ENCODE measurements at places on chromosomes 4 and X.

- no peak for DNase-seq
These were observed 225.6 kb upstream of the LCORL start for GRCh38 chr4:18247189-18247588.

- no peak for DNase-seq
These were observed 219.6 kb upstream of the ANXA3 start for GRCh38 chr4:78331965-78332364.

GRCh38 chrX:101219864-101220346, 319 bp downstream of the DRP2 start:
- DNase-seq = no peak

DNA sequence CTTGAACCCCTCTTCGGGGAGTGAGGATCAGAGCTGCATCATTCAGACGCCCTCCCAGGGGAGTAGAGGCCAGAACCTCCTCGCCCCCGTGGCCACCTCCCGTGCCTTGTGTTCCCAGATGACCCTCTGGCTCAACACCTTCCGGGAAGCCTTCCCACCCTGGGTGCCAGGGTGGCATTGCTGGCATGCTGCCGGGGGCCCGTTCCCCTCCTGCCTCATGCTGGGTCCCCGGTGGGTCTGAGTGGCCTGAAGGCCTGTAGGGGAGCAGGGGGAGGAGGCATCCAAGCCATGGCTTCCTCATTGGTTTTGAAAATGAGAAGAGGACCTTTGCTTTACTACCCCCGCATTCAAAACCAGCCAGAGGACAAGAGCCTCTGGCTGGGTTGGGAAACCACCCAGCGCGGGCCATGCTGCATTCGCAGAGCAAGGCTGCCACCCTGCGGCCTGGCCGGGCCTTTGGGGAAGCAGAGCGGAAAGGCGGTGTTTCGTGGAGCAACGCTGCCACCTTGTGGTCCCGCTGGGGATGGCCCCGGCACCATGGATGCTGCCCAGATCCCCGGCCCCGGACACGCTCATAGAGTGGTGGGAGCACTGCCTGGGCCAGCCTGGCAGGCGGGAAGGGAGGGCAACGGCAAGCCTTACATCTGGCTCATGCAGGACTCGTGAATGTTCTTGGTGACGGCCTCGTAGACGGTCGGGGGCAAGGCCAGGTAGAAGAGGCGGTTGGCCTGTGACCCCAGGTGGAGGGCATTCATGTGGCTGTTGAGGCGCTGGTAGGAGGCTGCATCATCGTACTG, 11.9 kb downstream of the G6PD start:
- DNase-seq = peak; percentile 92

GRCh38 chrX:101108284-101108683, 10.3 kb downstream of the CENPI start:
- DNase-seq = no peak

- peak; percentile 57 for DNase-seq
These were observed 497 bp upstream of the THAP9 start for GRCh38 chr4:82900066-82900410.

DNA sequence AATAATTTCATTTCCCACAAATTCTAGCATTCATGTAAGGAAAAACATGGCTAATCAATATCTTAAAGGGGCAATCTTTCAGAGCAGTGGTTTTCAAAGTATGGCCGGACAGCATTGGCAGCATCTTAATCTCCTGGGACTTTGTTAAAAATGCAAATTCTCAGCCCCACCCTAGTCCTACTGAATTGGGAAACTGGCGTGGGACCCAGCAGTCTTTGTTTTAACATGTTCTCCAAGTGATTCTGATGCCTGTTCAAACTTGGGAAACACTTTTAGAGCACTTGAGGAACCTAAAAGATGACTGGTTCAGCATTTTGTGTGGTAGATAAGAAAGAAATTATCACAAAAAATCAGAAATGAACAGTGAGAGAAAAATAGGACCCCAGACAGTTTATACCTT, 65.7 kb downstream of the ZFX start:
- DNase-seq = no peak

GRCh38 chr4:163663454-163664225, 169.2 kb downstream of the TMA16 start:
- DNase-seq = peak; percentile 62

GRCh38 chr4:26238426-26238777, 82.4 kb upstream of the RBPJ start:
- no peak for DNase-seq

GRCh38 chr4:101953949-101954348, 163.4 kb downstream of the BANK1 start:
- DNase-seq = no peak

- no peak for DNase-seq
These were observed 172.2 kb upstream of the TECRL start for GRCh38 chr4:64581422-64581821.

- no peak for DNase-seq
These were observed 15.0 kb upstream of the PRKX start for GRCh38 chrX:3728454-3728853.

GRCh38 chrX:149570668-149571067, 16.6 kb downstream of the MAGEA9B start:
- DNase-seq = no peak

- peak; percentile 88 for DNase-seq
These were observed 19.7 kb upstream of the PRPS2 start for GRCh38 chrX:12771445-12772069.

GRCh38 chr4:152189451-152190179, 346.3 kb downstream of the FBXW7 start:
- DNase-seq = peak; percentile 23

DNA sequence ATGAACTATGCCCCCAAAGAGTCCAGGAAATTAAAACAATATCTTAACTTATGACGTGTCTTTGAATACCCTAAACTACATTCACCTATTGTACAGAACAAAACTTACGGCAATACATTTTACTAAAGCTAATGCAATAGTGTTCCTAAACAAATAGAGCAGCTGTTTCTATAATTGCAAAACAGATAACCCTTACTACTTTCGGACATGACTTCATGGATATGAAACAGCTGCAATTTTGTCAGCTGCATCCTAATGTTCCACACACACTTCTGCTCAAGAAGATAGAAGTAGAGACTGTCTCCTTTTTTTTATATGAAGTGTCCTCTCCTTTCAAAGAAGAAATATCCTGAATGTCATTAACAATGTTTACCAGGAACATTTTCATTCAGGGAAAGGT, 174.9 kb downstream of the ACTRT1 start:
- DNase-seq = no peak

GRCh38 chr4:104263100-104263499, 231.6 kb downstream of the CXXC4 start:
- no peak for DNase-seq

DNA sequence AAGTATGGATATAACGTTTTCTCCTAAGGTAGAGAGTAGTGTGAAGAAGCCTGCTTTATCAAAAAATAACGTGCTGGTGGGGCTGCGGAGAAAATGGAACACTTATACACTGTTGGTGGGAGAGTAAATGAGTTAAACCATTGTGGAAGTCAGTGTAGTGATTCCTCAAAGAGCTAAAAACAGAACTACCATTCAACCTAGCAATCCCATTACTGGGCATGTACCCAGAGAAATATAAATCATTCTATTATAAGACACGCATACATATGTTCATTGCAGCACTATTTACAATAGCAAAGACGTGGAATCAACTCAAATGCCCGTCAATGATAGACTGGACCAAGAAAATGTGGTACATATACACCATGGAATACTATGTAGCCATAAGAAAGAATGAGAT, 196.4 kb downstream of the DMD start:
- DNase-seq = no peak

DNA sequence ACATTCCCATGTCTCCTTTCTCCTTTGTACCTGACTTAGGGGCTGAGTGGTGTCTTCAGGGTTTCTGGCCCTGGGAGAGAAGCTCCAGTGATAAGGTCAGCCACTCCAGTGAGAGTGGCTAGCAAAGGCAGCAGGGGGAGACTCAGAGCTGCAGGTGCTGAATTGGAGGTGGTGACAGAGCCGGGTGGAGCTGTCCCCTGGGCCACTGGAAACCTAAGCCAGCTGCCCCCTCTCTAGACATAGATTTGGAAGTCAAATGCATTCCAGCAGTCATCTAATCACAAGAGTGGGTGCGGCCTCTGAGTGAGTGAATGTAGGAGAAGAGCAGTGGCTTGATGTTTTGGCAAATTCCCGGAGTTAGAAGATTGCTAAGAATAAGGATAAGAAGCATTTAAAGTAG, 28.5 kb downstream of the TRIM2 start:
- no peak for DNase-seq

- DNase-seq = no peak
These were observed 69.6 kb upstream of the SLC34A2 start for GRCh38 chr4:25585901-25586523.

DNA sequence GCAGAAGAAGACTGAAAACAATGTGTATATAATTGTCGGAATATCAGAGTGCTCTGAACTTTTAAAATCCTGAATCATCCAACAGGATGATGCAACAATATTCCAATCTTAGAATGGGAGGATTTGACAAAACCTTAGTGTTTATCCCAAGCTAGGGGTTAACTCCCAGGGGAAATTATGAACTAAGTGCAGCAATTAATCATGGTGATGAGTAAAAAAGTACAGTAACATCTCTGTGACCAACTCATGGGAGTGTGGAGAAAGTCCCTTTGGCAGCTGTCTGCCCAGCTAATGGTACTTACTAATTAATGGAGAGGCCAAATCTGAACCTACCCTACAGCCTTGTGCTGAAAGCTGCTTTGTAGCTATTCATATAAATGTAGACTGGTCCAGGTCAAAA, 257.6 kb upstream of the DDX53 start:
- no peak for DNase-seq

GRCh38 chr4:121819216-121819965, 4.3 kb downstream of the CCNA2 start:
- DNase-seq = no peak

GRCh38 chr4:128386761-128387599, 99.4 kb upstream of the PGRMC2 start:
- peak; percentile 74 for DNase-seq

GRCh38 chr4:24417206-24417605, 167.1 kb downstream of the DHX15 start:
- no peak for DNase-seq

DNA sequence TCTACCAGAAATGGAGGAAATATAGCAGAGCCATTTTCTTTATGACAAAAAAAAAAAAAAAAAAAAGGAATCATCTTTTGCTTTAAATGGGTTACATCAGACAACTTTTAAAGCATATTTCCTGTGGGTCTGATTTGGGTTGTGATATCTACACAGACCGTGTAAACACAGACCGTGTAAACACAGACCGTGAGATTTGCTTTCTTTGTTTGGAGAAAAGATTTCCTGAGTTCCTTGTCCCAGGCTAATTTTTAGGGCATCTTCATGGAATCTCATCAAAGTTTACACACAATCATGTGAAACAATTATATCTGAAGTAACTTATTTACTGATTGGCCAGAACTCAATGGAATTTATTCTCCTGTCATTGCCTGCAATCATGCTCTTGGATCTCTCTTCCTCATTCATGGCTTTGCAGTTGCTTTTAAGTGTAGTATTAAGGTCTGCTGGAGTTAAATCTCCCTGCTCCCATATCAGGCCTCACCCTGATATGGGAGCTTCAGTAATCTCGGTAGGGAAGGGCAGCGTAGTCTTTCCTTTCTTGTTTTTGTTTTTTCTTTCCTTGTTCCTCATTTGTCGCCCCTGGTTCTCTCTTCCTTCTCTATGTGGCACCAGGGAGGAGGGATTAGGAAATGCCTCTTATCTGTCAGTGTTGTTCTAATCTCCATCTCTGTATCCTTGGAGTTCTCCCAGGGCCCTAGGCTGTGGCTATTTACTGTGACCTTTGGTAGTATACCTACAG, 248.6 kb upstream of the JADE1 start:
- peak; percentile 43 for DNase-seq

Data from suppressor macrophage (primary cell).